Kidney glomerular epithelial cell (primary cell): ENCODE measurements at places on chromosomes 5 and 9.

DNA sequence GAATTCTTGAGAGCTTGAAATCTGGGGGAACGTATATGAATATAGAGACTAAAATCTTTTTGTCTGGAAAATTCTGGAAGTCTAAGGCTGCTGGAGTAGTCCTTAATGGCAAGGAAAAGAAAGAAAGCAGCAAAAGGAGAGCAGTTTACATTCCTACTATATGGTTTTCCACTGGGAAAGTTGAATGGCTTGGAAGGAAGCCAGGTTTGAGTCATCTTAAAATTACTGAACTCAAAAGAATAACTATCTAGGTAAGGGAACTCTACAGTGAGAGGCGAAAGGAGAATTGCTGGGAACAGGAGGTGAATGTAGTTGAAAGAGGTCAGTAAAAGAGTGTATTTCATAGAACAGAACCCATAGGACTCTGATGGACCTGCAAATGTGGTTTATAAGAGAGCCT lies 258.1 kb upstream of the EDIL3 start:
- DNase-seq, result no peak

- DNase-seq, result no peak
Measured at GRCh38 chr5:158744226-158744625, 355.5 kb downstream of the EBF1 start.

DNA sequence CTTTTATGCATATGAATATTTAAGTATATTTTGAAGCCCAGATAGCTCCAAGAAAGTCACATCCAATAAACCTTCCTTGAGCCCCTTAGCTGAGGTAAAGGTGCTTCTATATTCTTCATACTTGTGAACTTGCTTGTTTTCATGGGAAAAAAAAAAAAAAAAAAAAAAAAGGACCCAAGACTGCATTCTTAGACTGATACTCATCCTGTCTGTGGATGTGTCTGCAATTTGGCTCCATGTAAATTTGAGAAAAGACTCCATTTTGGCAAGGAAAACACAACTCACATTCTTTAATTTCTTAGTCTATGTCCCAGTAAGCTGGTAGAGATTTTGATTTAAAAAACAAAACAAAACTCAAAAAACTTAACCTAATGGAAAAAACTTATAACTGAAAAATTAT lies 238.3 kb downstream of the FBXL17 start:
- DNase-seq, result peak; percentile 46

GRCh38 chr5:65066387-65067146 lies 297.8 kb downstream of the CWC27 start:
- DNase-seq, result no peak
